ENCODE measurements at places on chromosomes 12 and 14. TPM values are rescaled to one million over a fixed set of nuclear protein-coding genes. Genes with fewer than 3 reads are reported as not detected.

- DNase-seq, result no peak
Measured at GRCh38 chr12:57514720-57515407, 5.5 kb downstream of the DDIT3 start.

DNA sequence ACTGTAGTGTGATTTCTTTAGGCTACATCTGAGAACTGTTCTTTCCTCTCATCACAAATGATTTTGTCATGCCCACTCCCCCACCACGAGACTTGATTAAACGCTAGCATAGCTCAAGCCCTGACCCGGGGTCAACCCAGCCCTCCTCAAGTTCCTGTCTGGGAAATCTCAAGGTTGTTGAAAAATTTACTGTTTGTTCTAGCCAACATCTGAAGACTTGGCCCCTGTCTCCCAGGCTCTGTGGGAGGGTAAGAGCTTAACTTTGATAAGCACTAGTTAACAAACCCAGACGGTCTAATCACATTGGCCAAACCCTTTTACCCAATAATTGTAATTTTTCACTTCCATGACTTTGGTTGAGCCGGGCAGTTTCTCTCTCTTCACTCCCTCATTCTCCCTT lies 86.2 kb upstream of the AMIGO2 start:
- DNase-seq, result no peak

DNA sequence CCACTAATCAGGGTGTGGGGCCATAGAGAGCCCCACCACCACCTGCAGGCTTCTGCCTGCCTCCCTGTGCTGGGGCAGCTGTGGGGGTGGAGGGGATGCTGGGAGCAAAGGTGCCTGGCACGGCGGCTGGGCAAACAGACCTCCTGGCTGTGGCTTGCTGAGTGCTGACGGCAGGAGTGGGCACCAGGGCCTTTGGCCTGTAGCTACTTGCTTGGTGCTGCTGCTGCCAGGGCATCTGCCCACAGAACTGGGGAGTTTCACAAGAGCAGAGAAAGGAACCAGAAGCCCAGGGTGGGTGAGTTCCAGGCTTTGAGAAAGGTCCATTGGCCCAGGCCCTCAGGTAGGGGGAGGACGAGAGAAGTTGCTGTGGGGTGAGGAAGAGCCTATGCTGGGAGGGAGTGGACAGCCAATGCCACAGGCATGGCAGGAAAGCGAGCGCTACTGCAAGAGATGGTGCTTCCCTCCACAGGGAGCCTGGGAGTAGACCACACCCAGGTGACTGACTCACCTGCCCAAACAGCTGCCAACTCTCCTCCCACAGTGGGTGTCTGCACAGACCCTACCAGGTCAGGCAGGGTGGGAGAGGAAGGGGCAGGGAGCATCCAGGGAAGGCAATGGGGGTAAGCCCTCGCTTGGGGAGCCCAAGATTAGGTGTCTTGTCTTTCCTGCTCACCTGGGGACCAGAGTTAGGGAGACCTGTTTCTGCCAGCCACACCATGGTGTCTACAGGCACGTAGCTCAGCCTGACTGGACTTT lies 39.0 kb upstream of the HDAC7 start:
- peak; percentile 67 for DNase-seq

DNA sequence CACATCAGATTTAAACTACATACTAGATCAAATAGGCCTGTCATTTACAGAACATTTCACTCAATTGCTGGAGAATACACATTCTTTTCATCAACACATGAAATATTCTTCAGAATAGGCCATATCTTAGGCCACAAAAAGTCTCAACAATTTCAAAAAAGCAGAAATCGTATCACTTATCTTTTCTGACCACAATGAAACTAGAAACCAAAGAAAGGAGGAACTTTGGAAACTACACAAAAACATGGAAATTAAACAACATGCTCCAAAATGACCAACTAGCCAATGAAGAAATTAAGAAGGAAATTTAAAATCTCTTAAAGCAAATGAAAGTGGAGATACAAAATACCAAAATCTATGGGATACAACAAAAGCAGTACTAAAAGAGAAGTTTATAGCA lies 35.1 kb downstream of the PARP11 start:
- no peak for DNase-seq

DNA sequence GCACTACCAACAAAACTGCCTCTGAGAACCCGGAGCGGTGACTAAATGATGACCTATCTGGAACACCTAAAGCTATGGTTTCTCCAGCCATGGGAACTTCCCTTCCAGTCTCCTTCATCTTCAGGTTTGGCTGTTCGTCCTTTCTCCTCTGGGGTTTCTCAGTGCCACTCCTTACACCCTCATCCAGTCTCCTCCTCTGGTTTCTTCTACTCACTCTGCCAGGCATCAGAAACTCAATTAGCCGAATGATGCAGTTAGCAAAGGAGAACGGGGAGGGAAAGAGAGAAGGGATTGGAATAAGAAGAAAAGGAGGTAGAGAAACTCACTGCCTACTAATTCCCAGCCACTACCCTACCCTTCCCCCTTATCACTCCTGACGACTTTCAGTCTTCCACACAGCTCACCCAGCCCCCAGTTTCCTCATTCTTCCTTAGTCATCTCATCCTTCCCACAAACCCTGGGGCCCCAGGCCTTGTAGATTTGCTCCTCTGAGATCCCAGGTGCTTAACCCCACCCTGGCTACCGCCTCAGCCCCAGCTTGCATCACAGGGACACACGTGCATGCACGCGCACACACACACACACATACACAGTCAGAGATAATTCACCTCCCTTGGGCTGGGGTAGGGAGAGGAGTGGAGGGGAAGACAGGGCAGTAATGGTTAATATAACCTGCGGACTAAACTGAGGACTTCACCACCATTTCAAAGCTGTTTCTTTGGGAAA lies 13.0 kb downstream of the FGD6 start:
- DNase-seq, result peak; percentile 77

GRCh38 chr12:124543590-124544310 lies 23.7 kb downstream of the NCOR2 start:
- DNase-seq, result no peak

DNA sequence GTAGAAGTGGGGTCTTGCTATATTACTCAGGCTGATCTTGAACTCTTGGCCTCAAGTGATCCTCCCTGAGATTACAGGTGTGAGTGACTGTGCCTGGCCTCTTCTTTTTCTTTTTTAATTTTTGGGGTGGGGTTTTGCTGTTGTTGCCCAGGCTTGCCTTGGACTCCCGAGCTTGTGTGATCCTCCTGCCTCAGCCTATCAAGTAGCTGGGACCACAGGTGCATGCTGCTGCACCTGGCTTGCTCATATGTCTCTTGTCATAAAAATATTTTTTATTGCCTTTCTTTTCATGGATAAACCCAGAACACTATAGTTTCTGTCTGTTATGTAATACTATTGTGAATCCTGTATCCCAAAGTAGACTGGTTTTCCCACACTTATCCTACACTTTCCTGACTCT lies 26.0 kb downstream of the SCYL2 start:
- DNase-seq, result no peak

Gene TSPAN19
- not detected for total RNA-seq
